ENCODE measurements at places on chromosomes 2 and 18.

- DNase-seq = no peak
Observed at GRCh38 chr2:142585785-142586184, 291.7 kb upstream of the KYNU start.

DNA sequence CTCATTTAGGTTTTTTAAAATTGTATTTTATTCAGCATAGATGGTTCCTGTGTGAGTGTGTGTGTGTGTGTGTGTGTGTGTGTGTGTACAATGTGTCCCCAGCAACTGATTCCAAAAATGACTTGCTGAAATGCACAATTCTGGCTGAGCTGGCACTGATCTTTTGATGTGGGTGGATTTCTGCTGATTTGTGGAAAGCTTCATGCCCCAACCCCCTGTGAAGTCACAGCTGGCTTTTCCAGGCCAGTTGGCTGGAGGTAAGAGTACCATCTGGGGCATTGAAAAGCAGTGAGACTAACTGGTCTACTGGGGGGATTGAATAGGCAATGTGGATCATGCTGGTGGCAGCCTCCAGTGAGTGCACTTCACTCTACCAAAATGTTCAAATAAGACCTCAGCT lies 187.2 kb downstream of the LRRTM1 start:
- DNase-seq = no peak

GRCh38 chr18:8860845-8861642 lies 155.7 kb downstream of the MTCL1 start:
- DNase-seq = no peak

DNA sequence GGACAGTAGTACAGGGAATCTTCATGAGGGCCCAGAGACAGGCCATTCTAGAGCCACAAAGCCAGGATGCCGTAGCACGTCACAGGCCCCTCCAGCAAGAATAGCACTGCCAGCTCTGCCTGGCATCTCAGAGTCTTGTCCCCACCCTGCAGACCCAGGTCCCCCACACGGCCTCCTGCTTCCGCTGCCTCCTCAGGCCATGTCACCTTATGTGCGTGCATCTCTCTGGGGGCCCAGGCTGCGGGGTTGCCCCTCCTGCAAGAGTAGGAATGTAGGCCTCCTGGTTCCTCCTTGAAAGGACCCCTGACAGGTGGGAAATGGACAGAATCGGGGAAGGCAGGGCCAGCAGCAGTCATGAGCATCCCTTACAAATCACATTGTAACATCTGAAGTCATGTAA lies 49.8 kb downstream of the ADI1 start:
- no peak for DNase-seq

DNA sequence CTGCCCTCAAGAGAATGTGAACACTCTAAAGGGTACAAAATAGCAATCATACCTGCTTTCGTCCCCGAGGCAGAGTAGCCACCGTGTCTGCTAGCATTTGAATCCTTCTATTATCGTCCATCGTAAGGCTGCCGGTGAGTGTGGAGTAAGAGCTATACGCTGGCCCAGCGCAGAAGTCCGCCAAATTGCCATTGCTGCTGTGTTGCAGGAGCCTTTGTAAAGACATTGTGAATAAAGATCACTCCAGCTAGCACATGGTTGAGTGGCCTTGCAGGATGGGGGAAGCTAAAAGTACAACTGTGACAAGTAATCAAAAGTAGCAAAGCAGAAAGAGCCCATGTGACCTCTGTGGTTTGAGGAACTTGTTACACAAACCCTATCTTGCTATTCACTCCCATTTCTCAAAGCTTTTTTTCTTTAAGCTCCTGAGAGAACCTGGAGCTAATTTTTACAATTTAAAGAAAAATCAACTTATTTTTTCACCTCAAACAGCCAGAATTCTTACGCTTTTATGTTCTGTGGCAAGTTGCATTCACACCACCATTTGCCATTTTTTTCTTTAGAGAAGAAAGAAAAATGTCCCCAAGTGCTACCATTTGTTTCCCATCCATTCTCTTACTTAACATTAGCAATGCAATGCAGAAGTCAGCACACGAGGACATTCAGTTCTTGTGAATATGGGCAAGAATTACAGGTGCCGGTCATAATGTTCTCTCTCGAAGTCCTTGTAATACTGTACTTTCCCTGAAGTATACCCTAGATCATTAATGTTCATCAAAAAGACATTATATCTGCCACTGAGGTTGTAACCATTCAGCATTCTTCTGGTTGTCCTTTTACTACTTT lies at the start of gene CYTIP:
Gene CYTIP (minus strand): TSS at position 295 of the 846 bp plus-strand sequence. CDS start 69 bp downstream, at position 226.
- DNase-seq = no peak

DNA sequence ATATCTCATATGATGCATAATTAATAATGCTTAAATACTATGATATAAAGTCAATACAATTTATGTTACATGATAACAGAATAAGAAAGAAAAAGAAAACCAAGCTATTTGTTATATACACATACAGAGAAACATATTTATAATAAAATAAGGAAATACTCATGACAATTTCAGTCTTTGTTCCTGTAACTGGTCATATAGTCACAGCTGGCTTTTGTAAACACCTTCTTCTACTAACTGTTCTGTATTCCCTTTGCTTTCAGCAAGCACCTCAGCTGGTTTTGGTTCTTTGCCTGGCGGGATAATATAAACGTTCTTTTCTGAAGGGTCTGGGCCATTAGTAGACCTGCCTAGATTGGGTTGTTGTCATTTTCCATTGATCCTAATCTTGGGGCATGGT lies 158.5 kb downstream of the COPS8 start:
- DNase-seq = no peak

DNA sequence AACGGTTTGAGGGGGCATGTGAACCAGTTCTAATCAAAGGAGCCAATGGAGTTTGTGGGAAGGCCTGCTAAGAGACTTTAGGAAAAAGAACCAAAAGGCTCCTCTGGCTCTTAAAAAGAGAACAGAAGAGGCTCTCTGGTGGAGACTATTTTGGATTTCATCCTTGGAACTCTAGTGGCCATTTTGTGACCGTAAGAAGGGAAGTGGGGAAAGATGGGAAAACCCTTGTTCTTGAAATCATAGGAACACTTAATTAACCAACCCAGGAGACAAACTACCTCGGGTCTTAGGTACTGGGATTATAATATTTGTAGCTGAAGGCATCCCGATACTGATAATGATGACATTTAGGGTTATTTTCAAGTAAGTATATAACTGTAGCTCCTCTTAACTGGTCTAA lies 125.3 kb upstream of the SP3 start:
- DNase-seq = no peak

DNA sequence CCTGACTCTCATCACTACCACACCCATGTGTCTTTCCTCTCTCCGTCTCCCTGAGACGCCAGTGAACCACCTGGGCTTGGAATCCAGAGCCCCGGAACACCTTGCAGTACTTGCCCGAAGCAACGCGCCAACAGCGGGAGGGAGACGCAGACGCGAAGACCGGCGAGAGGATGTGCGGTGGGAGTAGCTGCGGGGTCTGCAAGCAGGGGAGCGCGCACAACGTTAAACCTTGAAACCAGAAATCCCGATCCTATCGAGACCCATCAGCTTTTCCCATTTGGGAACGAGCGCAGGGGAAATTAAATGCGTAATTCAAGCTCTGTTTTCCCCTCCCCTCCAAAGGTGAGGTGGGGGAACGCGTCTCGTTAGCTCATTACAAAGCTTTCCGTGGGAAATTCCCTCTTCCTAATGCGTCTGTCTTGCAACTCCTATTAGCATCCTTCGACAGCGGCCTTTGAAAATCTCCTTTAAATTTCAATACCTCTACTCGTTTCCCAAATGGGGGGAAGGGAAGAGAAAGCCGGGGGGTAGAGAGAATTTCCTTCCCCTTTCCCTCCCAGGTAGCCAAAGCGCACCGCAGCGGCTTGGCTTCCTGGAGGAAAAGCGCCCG lies 421 bp upstream of the CNTNAP5 start:
- DNase-seq = no peak

All from activated CD4-positive, CD25-positive, alpha-beta regulatory T cell treated with anti-CD3 and anti-CD28 coated beads, Interleukin-2, amount 50 U/mL, for 16 hours (primary cell).